Effector memory CD4-positive, alpha-beta T cell (primary cell): ENCODE measurements at places on chromosomes 13 and 19.

DNA sequence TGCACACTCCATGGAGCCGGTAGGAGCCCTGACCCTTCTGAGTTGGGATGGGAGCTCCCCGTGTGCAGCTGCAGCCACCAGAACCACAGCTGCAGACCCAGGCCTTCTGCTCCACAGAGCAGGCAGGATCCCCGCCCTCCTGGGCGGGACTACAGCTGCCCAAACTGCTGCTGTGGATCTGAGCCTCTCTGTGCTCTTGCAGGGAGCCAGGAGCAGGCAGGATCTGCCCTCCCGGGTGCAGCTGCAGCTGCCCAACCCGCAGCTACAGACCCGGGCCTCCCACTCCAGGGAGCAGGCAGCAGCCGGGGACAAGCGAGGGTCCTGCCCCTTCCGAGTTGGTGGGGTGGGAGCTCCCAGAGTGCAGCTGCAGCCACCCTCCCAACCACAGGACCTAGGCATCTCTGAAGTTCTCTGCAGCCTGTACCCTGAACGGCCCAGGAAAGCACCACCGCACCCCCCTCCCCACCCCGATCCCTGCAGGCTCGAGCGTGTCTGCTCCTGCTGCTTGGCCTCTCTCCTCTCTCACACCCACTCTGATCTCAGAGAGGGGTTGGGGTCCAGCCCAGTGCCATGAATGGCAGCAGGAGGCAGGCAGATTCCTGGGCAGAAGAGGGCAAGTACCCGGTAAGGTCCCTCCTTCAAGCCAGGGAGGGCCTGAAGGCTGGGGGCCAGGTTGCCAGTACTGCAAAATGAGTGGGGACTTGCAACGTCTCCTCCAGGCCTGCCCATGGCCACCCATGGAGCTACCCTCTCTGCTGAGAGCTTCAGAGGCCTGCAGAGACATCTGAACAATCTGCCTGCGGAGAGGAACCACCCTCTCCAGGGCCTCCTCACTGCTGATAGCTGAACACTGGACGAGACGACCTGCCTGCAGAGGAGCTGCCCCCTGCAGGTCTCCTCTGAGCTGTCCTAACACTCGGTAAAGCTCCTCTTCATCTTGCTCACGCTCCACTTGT is 16.4 kb upstream of the EMP3 start:
- DNase-seq: no peak

- DNase-seq: no peak
These were observed 253.0 kb downstream of the PCDH20 start for GRCh38 chr13:61162636-61163035.

- DNase-seq: no peak
These were observed 30.8 kb downstream of the KLF2 start for GRCh38 chr19:16355293-16356043.

GRCh38 chr13:31069808-31070534 is 91.7 kb downstream of the HSPH1 start:
- DNase-seq: no peak

DNA sequence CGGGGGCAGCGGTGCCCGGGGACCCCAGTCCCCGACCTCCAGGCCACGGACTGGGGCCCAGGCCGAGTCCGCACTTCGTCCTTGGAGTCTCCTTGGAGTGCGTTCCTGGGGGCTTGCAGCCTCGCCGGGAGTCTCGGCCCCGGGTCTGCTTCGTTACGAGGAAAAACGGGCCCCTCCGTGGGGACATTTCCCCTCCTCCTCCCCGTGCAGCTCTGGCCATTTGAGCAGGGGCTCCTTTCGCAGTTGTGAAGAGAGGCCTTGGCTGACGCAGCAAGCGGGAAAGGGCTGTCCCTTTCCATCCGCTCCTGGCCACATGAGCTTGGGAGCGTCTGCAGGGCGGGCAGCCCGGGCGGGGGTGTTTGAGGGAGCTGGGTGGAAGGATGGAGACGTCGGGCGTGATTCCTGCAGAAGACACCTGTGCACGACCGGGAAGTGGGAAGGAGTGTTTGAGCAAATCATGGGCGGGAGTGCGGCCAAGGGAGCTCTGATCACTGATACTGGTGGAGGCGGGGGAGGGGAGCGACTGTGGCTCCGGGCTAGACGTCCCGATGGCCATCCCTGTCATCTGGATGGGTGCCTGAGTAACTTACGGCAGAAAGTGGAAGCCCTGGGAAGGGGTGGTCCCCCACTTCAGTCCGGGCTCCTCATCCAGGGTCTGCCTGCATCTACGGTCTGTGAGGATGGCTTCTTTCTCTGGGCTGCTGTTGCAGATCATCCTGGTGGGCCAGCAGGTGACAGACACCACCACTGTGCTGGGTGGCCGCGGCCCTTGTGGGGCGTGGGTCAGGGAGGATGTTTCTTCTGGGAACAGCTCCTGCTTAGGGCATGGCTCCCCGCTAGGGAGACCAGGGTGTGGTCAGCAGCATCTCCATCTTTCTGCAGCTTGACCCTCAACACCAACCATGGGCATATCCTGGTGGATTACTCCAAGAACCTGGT is 736 bp downstream of the GPI start:
- no peak for DNase-seq

DNA sequence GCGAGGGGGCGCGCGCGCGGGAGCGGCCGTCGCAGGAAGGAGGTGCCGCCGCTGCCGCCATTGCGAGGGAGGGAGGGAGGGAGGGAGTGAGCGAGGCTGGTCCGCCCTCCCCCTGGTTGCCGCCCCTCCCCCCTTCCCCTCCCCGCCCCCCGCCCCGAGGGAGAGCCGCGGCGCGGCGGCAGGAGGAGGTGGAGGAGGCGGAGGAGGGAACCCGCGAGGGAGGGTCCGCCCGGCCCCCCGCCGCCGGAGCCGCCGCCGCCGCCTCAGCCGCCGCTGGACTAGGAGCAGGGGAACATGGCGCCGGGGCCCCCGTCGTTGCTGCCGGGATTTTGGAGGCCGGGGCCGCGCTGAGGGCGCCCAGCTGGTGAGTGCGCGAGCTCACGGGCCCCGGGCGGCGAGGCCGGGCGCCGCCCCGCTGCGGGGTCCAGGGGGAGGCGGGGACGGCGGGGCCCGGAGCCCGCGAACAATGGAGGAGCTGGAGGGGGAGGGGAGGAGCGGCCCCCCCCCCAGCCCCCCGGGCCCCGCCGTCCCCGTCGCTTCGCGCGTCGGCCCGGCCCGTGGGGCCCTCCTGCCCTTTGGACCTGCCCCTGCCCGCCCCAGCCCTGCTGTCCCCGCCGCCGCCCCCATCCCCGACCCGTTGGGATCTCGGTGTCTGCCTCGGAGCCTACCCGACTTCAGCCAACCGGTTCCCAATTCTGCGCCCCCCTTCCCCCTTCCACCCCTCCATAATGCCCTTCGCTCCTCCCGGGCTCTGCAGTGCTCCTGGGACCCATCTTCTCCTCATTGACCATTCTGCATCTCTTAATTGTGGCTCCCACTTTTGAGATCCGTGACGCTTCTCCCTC is at the start of gene ARHGAP35:
Gene ARHGAP35 (plus strand): TSS at position 152 of the 845 bp plus-strand sequence. CDS start 57,679 bp downstream, outside the sequence.
- DNase-seq: no peak

GRCh38 chr19:46640656-46641055 is 4.7 kb upstream of the GNG8 start:
- no peak for DNase-seq

GRCh38 chr19:42424345-42424707 is 2.9 kb downstream of the LIPE start:
- DNase-seq: no peak

- DNase-seq: no peak
These were observed 23.6 kb downstream of the CACNG6 start for GRCh38 chr19:54014920-54015560.

- DNase-seq: no peak
These were observed 25.0 kb upstream of the OR1M1 start for GRCh38 chr19:9061879-9062278.

GRCh38 chr19:8453616-8454015 is 8.8 kb downstream of the HNRNPM start:
- no peak for DNase-seq

GRCh38 chr13:110263888-110264287 is 43.1 kb downstream of the COL4A1 start:
- no peak for DNase-seq

DNA sequence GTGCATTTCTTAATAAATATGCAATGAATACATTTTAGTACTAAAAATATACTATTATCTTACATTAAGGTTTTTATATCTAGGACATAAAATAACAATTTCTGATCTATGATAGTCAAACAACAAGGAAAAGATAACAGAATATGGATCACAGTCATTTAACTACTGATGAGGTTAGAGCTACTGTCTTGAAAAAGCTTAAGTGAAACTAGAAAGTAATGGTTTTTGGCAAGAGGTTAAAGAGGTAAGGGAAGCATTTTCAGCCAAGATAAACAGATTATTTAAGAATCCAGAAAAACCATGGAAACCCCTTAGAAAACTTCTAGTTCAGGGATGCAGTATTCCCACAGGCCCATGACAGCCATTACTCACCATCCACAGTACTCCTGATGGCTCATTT is 787.4 kb downstream of the DACH1 start:
- no peak for DNase-seq

DNA sequence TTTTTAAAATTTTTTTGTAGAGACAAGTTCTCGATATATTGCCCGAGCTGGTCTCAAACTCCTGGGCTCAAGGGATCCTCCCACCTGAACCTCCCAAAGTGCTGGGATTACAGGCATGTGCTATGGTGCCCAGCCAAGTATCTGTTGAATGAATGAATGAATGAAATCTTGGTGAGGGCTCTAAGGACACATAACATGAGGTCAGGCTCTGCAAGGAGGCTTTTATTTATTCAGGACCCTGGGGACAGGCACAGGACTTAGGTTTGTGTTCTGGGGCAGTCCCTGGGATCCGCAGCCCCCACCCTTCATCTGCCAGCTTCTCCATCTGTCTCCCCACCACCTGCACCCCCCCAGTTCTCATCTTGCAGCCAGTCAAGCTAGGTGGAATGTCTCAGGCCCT is 4.6 kb downstream of the PTGIR start:
- no peak for DNase-seq

DNA sequence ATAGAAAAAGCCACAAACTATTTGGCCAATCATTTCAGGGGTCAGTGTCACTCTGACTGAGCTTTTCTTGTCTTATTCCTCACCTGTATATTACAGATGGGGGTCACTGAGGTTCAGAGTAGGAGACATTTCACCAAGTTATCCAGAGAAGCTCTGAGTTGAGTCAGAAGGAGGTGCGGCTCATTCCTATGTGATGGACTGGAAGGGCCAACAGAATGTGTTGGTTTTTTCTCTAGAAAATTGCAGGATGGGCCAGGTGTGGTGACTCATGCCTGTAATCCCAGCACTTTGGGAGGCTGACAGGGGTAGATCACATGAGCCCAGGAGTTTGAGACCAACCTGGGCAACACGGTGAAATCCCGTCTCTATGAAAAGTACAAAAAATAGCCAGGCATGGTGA is 24.5 kb upstream of the ZNF83 start:
- DNase-seq: no peak

DNA sequence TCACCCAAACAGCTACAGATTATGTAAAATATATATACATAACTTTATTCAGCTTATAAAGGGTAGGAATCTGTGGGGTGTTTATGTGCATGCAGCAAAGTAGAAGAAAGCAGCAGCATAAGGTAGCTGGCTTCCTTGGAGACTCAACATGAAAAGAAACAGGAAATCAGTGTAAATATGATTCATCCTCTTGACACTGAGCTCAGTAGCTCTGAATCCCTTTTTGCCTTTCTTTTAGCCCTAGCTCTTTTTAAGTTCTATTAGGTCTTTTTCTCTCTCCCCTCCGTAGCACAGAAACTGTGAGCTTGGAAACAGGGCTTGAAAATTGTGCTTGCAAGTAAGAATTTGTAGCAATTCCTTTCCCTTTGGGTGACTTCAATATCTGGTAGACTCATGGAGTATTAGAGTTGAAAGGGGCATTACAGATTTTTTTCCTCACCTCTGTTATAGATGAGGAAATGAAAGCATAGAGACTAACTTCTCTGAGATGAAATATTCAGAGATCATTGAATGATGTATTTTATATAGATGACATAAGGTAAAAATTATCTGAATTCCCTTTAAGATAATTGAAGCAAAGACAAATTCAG is 314.4 kb downstream of the PCDH9 start:
- no peak for DNase-seq

GRCh38 chr19:30896554-30896953 is 452.7 kb downstream of the TSHZ3 start:
- DNase-seq: no peak

GRCh38 chr13:46717856-46718255 is 79.1 kb downstream of the ESD start:
- DNase-seq: no peak

DNA sequence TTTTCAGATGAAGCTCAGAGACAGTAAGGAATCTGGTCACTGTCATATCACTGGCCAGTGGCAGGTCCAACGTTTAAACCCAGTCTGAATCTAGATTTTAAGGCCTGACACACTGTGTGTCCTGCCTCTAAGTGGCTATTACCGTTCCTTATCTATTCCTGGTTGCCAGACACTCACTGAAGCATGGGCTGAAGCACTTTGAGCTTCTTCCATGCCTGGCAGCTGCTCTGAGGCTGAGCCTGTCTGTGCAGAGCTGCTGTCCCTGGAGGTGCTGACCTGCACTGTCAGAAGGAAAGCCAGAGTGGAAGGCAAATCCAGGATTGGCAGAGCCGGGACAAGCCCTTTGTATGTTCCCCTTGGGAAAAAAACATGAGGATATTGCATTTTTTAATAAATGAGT is 109.2 kb upstream of the SLC7A1 start:
- DNase-seq: no peak

- DNase-seq: no peak
These were observed 34.8 kb upstream of the TPTE2 start for GRCh38 chr13:19596086-19596485.

- no peak for DNase-seq
These were observed 71.3 kb downstream of the KLF12 start for GRCh38 chr13:74062933-74063332.

DNA sequence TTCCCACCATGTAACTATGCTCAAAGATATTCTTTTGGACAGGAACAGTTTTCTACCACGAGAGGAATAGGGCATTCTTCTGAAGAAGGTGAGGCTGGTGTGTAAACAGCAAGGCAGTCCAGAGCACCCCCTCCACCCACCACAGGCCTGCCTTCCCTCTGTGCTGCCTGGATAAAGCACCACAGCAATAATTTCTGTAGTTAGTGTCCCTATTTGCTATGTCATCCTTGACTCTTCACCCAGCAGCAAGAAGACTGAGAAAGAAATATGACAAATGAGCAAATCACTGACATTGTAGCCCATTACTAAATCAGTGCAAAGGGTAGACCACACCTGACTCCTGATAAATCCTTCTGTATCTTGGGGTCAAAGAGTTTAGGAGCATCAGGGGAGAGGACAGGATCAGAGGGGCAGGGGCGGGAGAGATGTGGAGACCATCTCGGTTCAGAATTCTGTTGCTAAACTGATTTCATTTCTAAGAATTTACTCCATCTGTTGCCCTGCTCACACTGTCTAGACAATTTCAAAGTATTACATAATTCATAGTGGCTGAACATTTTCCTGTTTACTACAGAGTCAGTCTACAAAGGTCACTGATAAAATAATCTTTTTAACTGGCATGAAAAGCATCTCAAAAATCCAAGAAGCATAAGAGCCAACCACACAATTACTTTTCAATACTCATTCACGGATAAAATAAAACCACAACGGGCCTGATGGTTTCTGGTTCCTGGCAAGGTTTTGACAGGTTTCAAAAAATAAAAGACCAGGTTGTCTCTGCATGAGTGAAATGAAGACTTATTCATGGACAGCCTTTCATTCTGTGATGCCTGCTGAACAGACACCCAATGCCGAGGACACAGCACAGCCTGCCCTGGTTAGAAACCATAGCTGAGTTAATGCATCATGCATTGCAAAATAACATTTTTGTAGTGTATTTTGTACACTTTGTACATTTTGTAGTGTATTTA is 88.4 kb upstream of the IRS2 start:
- no peak for DNase-seq
